Renal cortical epithelial cell (primary cell): ENCODE measurements at places on chromosomes 11 and 22. TPM values are rescaled to one million over a fixed set of nuclear protein-coding genes. Genes with fewer than 3 reads are reported as not detected.

Gene CATSPERZ
- not detected in 2 replicates for total RNA-seq

- no peak for DNase-seq
Observed at GRCh38 chr22:47032956-47033647, 270.7 kb downstream of the TBC1D22A start.

- DNase-seq = no peak
Observed at GRCh38 chr11:120657306-120658070, 145.9 kb downstream of the GRIK4 start.

DNA sequence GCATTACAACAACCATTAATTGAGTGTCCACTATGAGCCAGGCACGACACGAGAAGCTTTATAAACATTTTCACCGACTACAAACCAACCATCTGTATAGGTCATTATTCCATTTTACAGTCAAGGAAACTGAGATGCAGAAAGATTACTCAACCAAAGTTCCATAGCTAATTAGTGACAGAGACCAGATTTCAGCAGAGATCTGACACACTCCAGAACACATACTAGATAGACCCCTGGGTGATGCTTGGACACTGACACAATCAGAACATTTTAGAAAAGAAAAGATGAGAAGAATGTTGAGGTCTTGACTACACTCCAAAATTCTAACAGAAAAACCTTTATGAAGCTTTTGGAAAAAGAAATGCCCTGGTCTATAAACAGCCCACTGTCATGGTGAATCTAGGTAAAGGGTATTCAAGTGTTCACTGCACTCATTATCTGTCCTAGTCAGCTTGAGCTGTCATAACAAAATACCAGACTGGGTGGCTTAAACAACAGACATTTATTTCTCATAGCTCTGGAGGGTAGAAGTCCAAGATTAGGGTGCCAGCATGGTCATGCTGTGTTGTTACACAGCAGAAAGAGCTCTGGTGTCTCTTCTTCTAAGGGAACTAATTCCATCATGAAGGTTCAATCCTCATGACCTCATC lies 89.0 kb downstream of the RELT start:
- DNase-seq = no peak
